ENCODE measurements at places on chromosomes 3 and 15.

GRCh38 chr3:49661281-49661680 lies 12.9 kb upstream of the APEH start:
- no peak for DNase-seq

- no peak for DNase-seq
Measured at GRCh38 chr3:159059395-159059794, 257.5 kb downstream of the MFSD1 start.

DNA sequence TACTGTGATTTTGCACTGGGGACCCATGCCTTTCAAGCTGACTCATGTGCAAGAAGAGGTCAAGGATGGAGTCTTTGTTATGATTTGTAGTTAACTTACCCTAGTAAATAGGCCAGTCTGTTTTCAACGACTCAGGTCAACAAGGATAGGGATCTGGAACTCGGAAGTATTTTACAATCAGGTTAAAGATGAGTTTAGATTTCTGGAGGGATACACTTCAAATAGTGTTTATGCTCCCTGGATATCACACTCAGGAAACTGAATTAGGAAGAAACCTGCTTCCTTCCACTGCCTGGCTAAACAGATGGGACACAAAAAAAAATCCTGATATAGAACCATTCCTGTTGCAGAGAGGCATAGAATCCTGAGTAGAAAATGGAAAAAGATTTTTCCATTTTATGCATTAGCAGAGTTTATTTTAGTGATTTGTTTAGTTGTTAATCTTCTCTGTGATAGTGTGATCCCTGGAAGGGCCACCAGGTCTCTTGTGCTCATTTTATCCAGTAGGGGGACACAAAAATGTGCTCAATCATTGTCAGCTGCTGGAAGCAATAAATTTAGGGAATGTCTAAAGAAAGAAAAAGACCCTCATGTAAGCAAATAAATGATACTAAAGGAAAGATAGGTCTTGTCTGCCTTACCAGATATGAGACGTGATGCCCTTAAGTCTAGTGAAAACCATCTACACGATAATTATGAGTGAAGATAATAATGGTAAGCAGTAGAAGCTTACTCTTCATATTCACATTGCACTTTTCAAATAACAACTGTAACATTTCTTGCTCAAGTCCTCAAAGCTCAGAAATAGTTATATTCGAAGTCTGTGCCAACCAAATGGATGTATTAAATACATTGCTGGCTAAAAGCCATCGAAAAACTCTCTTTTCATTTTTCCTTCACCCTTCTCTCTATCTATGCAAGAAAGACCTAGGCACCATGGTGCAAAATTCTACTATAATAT lies 452.1 kb upstream of the KCNMB2 start:
- DNase-seq: no peak

- DNase-seq: no peak
Measured at GRCh38 chr3:48966367-48966766, 23.7 kb upstream of the P4HTM start.

- no peak for DNase-seq
Measured at GRCh38 chr15:65384505-65384894, 6.7 kb upstream of the IGDCC3 start.

DNA sequence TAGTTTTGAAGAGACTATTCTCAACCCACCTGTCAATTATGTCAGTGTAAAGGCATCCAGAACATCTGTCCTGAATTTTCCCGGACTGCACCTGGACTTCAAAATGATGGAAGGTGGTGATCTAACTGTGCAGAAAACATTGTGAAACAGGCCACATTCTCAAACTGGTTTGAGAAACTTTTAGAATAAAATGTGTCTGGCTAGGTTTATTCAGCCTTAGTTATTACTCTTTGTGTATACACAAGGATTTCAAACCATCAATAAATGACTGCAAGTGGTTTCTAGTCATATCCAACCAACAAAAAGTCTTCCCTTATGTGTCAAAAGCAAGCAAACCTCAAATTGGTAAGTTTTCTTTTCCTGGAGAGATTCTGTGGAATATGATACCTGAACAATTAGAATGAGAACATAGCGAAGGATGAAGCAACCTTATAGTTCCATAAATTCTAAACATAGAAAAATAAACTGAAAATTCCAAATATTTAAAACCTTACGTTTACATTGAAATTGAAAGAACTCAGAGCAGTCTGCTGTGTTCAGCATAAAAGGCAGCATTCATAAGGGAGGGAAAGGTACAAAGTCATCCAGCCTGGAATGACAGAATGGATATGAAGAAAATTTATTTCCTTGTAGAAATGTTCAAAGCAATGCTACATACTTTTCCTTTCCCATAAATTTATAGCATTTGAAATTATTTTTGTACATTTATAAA lies 306.6 kb upstream of the TGFBR2 start:
- no peak for DNase-seq

GRCh38 chr15:60520825-60521368 lies 42.0 kb upstream of the ICE2 start:
- DNase-seq: peak; percentile 57

- no peak for DNase-seq
Measured at GRCh38 chr3:48186631-48187300, 1.5 kb downstream of the CDC25A start.

GRCh38 chr15:74392902-74393301 lies 25.5 kb upstream of the CYP11A1 start:
- DNase-seq: no peak

GRCh38 chr15:74724570-74725224 lies 631 bp downstream of the CYP1A1 start:
- no peak for DNase-seq

DNA sequence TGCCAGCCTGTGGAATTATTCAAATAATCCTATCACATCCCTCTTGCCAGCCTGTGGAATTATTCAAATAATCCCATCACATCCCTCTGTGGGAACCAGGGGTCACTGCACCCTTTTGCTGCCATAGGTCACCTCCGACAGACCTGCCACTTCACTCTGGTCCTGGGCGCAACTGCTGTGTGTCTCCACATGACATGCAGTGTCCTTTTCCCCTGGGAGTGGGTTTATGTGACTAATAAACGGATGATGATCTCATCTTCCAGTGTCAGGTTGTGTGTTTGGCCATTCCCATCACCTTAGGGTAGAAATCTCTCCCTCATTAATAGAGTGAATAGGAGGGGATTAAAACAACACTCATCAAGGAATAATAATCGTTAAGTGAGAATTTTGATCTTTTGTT lies 603.6 kb upstream of the NR2F2 start:
- no peak for DNase-seq

- DNase-seq: no peak
Measured at GRCh38 chr3:64600246-64600950, 87.4 kb downstream of the ADAMTS9 start.

- DNase-seq: no peak
Measured at GRCh38 chr3:122577409-122578031, at the start of gene PARP15. PARP15 (plus strand) TSS chr3:122577650; CDS start chr3:122577668, 18 bp downstream.

- no peak for DNase-seq
Measured at GRCh38 chr3:16881896-16882630, 2.7 kb upstream of the PLCL2 start.

DNA sequence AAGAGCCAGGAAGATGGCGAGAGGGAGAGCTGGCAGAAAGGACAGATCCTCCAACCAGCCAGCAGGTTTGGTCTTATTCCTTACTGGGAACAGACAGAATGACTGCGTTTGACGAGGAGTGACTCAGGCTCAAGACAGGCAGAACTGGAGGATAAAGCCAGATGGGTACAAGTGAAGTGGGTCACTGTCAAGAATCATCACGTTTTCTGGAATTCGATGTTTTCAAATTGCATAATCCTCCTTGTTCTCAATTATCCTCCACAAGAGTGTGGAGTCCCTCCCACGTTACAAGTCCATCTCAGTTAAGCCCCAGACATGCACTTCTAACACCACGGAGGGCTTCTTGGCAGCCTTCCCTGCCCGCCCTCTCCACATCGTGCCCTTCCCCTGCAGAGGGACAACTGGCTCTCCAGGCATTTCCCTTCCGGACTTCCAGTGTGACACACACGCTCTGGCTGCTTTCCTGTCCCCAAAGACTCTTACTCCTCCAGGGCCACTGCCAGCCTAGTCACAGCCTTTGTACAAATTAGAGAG lies 183.1 kb downstream of the CHST2 start:
- peak; percentile 44 for DNase-seq

DNA sequence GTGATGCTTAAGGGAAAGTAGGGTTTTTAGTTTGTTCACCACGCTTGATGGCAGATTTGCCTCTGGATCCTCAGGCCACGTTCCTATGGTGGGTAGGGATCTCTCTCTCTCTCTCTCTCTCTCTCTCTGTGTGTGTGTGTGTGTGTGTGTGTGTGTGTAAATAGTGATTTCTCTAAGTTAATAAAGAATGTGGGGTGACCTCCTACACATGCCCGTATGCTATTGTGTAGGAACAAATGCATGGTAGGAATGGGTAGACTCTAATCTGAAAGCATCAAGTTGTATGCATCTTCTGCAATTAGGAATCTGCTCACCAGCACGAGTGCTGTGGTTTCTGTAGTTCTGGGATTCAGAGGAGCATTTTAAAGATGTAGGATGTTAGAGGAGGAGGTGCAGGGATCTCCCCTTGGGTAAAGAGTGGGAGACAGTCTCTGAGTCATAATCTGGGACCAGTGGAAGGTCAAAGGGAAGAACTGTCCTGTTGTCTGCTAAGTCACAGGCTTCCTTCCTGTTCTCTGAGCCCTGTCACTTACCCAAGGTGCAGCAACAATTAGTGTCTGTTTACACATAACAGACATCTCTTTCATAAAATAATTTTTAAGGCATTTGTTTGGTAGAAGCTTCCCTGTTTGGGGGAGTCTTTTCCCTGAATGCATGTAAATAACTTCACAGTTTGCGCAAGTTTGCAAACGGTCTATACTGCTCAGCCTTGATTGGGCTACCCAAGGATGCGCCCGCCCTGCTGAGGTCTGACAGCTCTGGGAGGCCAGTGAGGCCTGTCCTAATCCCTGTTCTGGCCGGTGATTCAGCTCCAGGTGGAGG lies 139.8 kb downstream of the IGF1R start:
- no peak for DNase-seq

DNA sequence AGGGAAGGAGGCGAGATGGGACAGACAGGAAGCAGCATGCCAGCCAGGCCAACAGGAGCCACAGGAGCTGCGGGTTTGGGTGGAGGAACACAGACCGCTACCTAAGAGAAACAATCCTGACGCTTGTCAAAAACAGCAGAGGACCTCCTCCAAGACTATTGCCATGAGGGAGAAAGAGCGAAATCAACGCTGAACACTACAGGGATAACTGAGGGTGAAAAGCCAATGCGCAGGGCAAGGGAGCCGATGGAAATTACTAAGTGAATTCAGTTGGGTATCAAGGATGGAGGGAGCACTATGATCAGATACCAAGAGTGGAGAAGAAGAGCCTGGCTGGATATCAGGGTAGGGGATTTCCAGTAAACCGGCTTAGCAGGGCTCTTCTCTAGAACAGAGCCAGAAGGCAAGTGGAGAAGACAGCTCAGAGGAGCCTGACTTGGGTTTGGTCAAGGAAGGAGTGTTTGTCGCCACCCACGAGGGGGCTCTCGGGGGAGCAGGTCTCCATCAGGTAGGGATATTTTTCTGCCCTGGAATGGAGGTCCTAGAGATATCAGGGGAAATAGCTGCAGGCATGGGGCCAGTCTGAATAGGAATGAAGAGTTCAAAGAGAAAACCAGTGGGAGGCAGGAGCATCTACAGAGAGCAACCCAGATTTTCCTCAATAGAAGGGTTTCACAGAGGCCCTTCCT lies 48.4 kb downstream of the SLC41A3 start:
- DNase-seq: no peak

GRCh38 chr3:31178467-31178866 lies 284.0 kb upstream of the GADL1 start:
- DNase-seq: no peak

DNA sequence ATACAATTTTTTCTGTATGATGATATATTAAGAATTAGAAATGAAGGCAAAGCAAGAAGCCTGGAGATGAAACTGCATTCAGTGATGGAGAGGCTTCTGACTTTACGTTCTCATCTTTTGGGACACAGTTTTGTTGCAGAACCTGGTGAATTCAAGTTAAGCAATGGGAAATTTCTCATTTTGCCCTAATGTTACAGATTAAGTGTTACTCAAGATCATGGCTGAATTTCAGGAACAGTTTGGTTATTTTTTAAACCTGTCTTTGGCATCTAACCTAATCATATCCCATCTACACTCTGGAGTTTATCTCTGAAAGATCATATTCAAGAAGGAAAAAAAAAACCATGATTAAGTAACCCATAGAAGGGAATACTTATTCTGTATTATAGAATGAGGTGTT lies 6.0 kb downstream of the NIT2 start:
- no peak for DNase-seq

DNA sequence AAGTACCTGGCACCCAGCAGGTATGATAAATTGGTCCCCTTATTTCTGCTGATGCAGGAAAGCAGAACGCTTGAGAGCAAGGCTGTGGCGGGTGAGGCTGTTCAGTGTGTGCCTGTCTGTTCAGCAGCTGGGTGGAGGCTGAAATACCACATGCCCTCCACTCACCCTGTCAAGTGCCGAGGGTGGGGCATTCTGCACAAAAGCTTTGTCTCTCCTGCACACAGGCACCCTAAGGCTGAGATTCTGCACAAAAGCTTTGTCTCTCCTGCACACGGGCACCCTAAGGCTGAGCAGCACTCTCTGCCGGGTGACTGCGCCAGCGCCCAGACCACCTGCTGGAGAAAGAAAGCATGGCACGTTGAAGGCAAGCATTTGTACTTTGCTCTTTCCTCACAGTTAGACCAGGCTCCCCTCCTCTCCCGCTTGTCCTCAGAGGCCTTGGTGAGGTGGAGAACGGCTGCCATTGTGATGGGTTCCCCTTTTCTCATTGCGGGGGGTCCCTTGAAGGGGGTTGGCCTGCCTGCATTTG lies 97.5 kb downstream of the BDH1 start:
- no peak for DNase-seq

- DNase-seq: no peak
Measured at GRCh38 chr3:134838599-134838998, 43.5 kb downstream of the EPHB1 start.

- no peak for DNase-seq
Measured at GRCh38 chr3:14378415-14378814, 24.0 kb upstream of the SLC6A6 start.

DNA sequence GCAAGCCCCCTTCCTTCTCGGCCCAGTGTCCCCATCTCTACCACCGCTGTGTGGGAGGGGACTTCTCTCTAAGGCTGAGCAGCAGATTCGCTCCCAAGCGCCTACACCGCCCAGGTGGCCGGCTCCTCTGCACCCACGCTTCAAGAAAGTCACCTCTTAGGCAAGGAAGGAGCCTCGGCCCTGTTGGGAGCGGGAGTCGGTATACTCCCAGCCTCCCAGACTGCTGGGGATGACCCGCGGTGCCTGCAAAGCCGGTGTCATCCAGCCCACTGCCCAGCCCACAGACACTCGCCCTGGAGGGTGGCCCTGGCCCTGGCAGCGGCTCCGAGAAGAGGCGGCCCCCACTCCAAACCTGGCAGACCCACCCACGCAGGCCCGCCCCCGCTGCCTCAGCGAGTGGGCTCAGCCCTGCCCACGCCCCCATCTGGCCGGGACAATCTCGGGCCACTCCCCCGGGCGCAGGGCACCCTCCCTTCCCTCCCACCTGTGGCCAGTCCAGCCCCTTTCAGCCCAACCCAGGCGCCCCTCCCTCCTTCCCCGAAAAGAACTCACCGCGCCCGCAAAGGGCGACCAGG lies 396 bp downstream of the CHRNB4 start:
- no peak for DNase-seq

All from renal cortex interstitium (tissue), 15 donors.